Stimulated activated CD4-positive, alpha-beta T cell treated with anti-CD3 and anti-CD28 coated beads, Interleukin-4, amount 100 ng/mL, for 48 hours (primary cell): ENCODE measurements at places on chromosomes 3 and 15.

DNA sequence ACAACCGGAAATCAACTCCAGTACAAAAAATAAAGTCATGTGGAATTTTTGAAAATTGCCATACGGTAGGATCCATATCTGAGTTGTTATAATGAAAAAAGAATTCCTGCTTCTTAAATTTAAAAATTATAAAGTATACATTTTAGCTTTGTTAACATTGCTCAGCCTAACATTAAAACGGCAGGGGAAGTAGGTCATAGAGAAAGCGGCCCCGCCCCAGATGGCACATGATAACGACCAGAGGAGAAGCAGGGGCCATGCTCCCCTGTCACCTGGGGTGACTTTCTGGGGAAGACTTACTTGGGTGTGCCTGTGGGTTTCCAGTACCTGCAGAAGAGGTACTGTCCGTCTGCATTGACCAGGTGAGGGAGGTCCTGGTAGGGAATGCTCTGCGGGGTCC lies 921 bp downstream of the MGLL start:
- no peak for DNase-seq

- no peak for DNase-seq
These were observed 227.7 kb upstream of the TOPAZ1 start for GRCh38 chr3:44013967-44014366.

DNA sequence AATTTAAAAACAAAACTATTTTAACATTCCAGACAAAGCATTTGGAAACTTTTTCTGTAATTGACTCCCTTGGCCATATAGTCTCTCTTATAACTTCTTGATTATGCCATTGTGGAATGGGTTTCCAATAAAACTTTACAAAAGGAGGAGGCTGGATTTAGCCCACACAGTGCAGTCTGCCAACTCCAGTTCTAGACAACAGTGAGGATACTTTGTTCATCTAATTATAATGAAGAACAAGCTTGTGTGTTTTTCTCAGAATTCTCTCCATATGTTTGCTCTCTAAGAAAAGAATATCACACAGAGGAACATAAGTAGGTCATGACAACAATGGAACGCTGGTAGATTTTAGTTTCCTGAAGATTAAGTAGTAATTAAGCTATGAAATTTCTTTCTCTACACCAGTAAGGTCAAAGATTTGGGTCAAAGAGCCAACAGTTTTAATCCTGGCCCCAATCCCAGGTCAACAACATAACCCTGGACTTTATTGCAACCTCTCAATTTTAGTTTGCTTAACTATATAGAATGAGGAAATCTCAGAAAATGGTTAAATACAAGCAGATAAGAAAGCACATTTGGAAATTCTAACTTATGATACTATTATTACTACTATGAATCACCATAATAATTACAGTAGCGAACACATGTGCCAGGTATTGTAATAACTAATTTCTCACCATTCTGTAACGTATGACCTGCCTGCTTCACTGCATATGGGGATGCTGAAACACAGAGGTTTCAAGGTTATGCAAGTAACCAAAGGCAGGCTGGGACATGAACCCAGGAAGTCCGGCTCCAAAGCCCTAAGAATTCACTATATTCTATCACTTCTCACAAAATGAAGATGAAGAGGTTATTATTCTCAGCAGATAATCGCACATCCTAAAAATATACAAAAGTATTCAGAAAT lies 65.7 kb downstream of the TJP1 start:
- DNase-seq, result no peak

GRCh38 chr3:151578495-151578894 lies 117.6 kb upstream of the IGSF10 start:
- DNase-seq, result no peak

DNA sequence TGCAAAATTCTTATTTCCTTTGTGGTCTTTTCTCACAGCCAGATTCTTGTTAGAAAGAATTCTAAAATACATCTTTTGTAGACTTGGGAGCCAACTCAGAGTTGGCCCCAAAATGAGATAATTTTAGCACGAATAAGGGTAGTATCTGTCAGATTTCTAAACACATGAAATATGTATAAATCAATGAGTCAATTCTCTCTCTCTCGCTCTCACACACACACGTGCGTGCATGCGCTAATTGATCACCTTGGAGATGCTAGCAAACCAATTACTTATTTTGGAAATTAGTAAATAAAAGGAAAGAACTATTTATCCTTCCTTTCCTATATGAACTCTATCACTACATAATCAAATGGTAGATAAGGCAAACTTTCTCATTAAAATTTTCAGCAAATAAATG lies 32.9 kb upstream of the PIK3R4 start:
- no peak for DNase-seq

GRCh38 chr3:14237457-14237856 lies 58.8 kb downstream of the LSM3 start:
- DNase-seq, result no peak

- DNase-seq, result no peak
These were observed 61.4 kb downstream of the DENND4A start for GRCh38 chr15:65730549-65731172.

GRCh38 chr3:8147711-8148110 lies 353.9 kb upstream of the LMCD1 start:
- DNase-seq, result no peak

- DNase-seq, result no peak
These were observed 35.2 kb downstream of the NR1I2 start for GRCh38 chr3:119817071-119817470.

- DNase-seq, result no peak
These were observed 573.3 kb downstream of the EPHB1 start for GRCh38 chr3:135368316-135368715.
